Fibroblast of upper back skin (primary cell): ENCODE measurements at places on chromosomes 1 and 21.
A peak's percentile ranks its signal among the peaks of the same experiment; 100 is the strongest.

- no peak for DNase-seq
Observed at GRCh38 chr1:54885807-54886723, 930 bp downstream of the DHCR24 start.

DNA sequence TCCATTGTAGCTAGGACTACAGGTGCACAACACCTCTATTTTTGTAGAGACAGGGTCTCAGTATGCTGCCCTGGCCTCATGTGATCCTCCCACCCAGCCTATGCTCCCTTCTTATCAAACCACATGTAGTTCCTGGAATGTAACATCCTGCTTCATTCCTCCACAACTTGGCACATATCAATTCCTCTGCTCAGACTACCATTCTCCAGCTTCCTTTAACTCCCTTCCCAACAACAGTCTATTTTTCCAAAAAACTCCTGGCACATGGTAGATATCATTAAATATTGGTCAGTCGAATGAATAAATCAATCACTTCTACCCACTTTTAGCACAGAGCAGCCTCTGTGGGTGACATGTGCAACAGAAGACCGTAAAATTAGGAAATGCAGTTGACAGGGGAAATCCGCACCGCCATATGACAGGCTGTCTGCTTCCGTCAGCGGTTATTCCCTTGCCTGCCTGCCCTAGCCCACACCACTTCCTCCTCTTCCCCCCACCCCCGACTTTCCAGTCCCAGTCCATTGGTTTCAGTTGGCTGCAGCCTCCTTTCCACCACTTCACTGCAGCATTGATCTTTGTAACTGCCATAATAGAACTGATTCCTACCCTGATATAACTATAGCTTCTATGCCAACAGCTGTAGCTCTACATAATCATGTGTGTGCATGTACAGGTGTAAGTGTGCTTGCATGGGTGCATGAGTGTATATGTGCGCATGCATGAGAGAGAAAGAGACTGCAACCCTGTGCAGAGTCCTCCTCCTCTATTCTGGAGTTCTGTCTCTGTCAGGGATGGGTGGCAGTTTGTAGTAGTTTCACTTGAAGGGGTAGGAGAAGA lies 6.8 kb upstream of the AKR1A1 start:
- no peak for DNase-seq

- DNase-seq = peak; percentile 93
Observed at GRCh38 chr1:182955596-182956588, 2.9 kb upstream of the SHCBP1L start.

DNA sequence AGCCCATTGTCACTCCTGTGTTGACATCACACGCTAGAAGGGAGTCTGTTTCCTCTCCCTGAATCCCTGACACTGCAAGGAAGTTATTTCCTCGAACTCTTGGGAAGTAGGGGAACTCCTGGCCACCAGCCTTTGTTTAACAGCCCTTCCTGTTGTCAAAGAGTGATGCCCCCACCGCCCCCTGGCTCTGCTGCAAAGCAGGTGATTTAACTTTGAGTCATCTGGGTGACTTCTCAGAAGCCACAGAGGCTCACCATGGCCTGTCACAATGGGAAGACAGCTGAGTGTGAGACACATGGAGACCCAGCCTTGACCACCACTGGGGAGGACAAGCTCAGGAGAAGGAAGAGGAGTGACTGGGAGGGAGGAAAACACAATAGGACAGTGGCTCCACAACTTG lies 182.8 kb downstream of the PSMG1 start:
- no peak for DNase-seq

GRCh38 chr1:12141163-12141850 lies 25.5 kb upstream of the TNFRSF1B start:
- no peak for DNase-seq

DNA sequence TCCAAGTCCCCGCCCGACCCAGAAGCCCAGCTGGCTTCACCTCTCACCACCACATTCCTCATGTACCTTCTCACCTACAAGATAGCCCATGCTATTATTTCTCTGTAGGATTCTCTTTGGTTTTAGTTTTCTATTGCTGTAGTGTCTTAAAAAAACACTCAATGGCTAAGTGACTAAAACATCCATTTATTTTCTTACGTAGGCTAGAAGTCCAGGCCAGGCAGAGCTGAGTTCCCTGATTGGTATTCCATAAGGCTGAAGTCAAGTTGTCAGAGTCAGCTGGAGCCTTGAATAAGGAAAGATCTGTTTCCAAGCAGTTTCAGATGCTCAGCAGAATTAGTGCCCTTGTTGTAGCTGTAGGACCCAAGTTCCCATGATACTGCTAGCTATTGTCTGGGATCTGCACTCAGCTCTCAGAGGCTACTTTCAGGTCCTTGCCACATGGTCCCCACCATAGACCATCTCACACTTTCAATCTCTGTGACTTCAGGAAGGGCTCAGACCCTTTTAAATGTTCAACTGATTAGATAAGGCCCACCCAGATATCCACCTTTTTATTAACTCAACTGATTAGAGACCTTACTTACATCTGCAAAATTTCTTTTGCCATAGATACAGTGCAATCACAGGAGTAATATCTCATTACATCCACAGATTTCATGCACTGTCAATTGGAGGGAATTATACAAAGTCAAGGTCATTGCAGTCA lies 371.0 kb downstream of the TGFB2 start:
- DNase-seq = no peak

DNA sequence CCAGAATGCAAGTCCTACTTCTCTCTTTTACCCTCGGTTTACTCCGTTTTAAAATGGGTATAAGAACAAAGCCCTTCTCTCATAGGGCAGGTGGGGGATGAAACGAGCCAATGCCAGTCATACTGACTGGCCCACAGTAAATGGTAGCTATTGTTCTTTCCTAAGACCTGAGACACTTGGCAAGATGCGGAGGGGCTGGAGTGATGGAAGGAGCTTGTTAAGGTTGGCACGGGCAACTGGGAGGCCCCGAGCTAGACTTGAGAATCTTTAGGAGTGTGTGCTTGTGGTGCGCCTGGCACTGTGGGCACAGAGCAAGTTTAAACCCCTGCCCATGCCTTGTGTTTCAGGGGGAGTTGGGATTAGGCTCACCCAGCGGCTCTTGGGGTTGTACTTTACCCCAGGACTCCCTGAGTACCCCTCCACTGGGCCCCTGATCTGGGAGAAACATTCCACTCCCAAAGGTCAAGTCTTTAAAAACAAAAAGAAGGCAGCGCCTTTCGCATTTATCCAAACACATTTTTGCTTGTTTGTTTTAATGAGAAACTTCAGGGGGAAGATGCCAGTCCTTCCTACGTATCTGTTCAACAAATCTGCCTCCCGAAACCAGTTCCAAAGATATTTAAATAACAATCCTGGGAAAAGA lies 240.6 kb upstream of the TMEM51 start:
- no peak for DNase-seq

- DNase-seq = no peak
Observed at GRCh38 chr1:155933591-155934096, 569 bp downstream of the KHDC4 start.

- DNase-seq = peak; percentile 98
Observed at GRCh38 chr1:38859561-38860453, at the start of gene RRAGC. TSS of gene RRAGC (minus strand) at chr1:38859772. CDS start at chr1:38859646, 126 bp downstream.

GRCh38 chr1:55196433-55197035 lies 18.6 kb downstream of the USP24 start:
- DNase-seq = no peak

- DNase-seq = peak; percentile 63
Observed at GRCh38 chr1:77900687-77901293, 12.4 kb downstream of the NEXN start.

GRCh38 chr1:185360714-185361113 lies 43.7 kb upstream of the IVNS1ABP start:
- DNase-seq = peak; percentile 77

GRCh38 chr1:238789916-238790667 lies 596.3 kb upstream of the CHRM3 start:
- DNase-seq = no peak

DNA sequence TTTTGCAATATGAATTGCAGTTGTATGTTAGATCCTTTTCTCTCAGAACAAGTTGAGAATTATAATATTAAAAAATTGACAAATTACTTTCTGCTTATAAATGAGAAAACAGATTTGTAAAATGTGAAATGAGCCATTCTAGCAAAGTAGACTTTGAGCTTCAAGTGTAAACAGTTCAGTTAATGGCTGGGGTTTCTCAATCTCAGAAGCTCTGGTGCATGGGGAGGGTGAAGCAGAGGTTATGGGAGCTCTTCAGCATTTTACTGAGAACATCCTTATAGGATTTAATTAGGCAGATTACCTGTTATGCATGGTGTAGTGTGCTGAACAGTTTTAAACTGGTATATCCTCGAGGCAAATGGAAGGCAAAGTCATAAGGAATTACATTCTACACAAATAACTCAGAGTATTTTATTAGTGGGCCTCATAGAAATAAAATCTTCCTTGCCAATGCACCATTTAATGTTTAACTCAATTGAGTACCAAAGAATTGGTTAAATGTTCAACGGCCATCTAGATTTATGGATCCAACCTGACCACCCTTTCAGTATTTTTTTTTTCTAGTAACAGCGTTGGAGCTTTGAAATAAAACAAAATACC lies 1143.6 kb upstream of the ADGRL2 start:
- no peak for DNase-seq

DNA sequence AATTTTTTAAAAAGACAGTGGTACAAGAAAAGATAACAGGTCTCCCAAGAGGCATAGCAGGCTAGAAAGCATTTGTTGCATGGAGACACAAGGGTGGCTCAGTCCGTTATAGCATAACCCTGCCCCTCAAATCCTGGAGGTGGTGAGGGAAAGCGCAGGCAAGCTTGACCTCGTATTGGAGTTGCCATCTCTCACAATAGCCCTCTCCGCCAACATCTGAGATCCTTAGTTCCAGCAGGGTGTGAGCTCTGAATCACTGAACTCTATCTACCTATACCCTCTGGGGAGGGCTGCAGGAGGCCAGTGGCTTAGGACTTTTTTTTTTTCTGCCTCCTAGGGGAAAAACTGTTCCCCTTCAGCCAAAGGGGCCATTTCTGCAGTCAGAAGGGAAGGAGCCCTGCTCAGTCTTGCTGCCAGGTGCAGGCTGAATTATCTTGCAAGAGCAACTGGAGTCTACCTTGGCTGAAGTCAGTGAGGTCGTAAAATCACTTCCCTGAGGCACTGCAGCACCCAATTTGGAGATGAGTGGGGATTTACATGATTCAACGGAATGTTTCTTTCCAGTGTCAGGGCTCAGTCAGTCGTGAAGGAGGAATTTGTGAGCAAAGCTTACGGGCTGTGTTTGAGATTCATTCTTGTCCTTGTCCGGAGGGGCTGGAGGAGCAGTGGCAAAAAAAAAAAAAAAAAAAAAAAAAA lies 17.2 kb upstream of the C8A start:
- no peak for DNase-seq

DNA sequence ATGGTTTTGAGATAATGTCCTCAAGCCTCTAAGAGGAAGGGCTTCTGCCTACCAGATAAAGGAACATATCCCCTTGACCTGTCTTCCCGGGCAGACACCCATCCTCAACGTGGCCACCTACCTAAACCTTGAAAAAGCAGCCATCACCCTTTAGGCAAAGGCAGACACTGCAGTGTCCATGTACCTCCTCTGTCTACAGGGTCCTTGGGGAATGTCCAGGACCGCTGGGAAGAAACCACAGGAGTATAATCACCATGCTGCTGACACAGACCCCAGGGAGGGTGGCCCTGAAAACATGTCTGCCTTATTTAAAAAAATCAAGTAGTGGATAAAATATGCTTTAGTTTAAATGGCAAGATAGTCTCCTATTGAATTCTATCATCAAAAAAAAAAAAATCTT lies 16.6 kb downstream of the BCAR3 start:
- no peak for DNase-seq

GRCh38 chr21:16838331-16838730 lies 674.5 kb upstream of the CXADR start:
- DNase-seq = peak; percentile 8

GRCh38 chr1:212098310-212098709 lies 62.8 kb downstream of the DTL start:
- DNase-seq = no peak
